Stimulated activated CD8-positive, alpha-beta memory T cell treated with anti-CD3 and anti-CD28 coated beads, Interleukin-7, amount 100 ng/mL, for 4 hours (primary cell): ENCODE measurements at places on chromosomes 6 and 20.

DNA sequence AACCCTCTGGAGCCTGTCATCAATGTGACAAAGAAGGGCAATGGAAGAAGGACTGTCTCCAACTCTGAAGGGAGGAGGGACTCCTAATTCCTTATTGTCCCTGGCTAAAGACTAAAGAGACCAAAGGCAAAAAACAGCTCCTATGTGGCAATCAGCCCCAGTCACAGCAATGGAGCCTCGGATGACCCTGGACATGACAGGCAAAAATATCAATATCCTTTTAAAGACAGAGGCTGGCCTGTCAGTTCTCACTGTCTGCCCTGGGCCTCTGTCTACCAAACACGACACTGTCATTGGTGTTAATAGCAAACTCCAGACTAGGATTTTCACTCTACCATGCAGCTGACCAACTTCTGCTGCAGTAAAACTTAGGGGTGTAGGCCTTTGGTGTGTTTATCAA is 38.0 kb upstream of the POU5F1 start:
- no peak for DNase-seq

- DNase-seq: no peak
Observed at GRCh38 chr6:44222486-44223318, 693 bp upstream of the SLC29A1 start.

- peak; percentile 6 for DNase-seq
Observed at GRCh38 chr20:9616833-9617461, 102.6 kb downstream of the LAMP5 start.

DNA sequence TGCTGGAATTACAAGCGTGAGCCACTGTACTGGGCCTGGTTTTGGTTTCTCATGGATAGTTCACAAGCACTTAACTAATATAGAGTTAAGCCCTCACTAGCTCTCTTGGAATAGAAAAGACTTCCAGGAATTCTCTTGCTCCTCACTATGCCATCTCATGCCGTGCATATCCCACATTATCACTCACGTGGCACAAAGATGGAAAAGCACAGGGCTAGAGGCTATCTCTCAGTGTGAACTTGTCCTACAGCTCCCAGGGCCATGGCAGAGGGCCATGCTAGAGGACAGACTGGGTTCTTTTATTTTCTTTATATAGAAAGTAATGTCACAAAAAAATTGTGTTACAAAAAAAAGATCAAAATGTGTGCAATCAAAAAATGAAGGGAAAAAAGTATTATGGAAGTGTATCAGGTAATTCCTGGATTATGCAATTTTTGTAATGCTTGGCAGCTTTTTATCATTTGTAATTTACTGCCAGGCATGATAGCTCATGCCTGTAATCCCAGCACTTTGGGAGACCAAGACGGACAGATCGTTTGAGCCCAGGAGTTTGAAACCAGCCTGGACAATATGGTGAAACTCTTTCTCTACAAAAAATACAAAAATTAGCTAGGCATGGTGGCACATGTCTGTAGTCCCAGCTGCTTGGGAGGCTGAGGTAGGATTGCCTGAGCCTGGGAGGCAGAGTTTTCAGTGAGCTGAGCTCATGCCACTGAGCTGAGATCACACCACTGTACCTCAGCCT is 6.4 kb upstream of the SLC2A12 start:
- DNase-seq: no peak

DNA sequence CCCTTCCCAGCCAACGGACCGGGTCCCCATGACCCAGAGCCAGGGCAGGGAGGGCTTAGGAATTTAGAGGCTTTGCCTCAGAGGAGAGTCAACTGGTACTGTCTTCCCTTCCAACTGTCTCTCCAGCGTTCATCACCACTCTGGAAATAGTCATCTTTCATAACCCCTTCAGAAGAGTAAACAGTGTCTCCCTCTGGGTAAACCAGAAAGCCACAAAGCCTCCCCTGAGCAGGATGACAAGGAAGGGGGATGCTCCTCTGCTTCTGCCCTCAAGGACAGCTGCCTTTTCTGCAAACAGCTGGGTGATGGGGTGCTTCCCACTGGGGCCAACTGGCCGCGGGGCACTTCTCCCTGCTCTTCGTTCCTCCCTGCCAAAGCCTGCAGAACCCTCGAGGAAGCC is 90.1 kb downstream of the PSMG4 start:
- no peak for DNase-seq

GRCh38 chr6:157091856-157092460 is 231.4 kb downstream of the TMEM242 start:
- no peak for DNase-seq
